ENCODE measurements at places on chromosomes 11 and 22.

GRCh38 chr11:11607772-11608171 lies 14.0 kb downstream of the GALNT18 start:
- no peak for DNase-seq

- no peak for DNase-seq
Observed at GRCh38 chr11:95297680-95298452, 66.9 kb upstream of the SESN3 start.

DNA sequence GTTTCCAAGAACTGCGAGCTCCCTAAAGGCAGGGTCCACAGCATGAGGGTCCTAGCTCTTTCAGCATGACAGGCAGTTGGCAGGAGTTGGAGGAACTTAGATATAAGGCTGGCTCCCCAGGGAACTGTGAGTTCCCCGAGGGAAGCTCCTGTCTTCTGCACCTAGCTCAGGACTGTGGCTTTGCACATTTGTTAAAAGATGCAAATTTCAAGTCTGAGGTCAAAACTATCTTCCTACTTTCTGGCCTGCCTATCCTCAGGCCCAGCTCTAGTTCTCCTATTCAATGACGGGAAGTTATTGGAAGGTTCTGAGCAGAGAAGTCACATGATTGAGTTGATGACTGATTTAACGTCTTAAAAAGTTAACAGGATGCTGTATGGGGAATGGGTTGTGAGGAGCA lies 11.7 kb upstream of the UCP3 start:
- DNase-seq = no peak

DNA sequence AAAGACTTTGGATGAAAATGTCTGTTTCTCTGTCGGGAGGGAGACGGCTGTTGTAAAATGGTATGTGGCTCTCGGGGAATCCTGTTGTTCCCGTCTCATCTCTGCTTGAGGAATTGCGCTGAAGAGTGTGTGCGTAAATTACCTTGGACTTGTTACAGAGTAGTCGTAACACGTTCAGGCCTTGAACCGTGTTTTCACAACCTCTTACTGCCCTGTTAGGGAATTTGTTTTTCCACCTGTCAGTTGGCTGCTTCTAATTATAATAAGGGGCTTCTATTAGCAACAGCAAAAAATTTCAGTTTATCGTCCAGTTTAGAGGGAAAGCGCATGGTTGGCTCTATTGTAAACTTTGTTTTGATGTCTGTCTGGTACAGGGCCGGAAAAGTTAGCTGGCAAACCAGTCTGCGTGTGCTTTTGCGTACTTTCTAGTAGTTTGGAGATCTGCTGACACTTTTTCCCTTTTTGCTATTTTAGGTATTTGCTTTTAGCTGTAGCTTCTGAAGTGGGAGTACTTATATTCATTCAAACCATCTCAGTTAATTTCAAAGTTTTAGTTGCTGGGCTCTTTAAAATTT lies 1.5 kb downstream of the HIPK3 start:
- no peak for DNase-seq

DNA sequence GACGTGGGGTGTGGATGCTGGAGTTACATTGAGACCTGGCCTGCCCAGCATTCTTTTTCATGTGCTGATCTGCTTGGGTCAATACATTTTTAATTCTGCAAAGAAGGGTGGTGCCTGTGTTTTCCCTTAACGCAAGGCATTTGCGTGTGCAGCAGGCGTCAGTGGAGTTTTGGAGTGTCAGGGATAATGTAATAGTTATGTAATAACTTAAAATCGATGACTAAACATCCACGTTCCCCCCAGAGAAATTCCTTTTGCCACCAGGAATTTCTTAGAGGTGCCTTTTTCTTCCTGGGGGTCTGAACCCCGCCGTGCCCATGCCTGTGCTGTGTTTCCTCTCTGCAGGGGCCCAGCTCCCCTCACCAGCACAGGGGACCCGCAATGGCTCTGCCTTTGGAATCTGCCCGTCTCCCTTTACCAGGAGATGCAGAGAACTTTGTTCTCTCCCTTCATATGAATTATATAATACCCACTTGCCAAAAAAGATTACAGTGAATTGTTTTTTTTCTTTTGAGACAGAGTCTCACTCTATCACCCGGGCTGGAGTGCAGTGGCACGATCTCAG lies 62.6 kb downstream of the TBC1D22A start:
- DNase-seq = no peak

GRCh38 chr11:133749841-133750240 lies 95.5 kb downstream of the SPATA19 start:
- DNase-seq = no peak

DNA sequence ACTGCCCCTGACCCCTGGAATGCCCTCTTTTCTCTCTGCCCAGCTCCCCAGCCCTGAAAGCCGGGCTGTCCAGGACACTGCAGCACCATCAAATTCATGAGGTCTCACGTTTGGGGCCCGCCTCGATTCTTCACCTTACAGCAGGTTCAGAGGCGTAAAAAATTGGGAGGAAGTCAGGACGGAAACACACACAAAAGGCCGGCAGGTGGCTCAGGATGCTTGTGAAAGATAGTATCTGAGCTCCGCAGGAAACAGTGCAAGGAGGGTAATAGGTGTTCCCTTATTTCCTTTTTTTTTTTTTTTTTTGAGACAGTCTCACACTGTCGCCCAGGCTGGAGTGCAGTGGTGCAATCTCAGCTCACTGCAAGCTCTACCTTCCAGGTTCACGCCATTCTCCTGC lies 4.1 kb downstream of the RFPL2 start:
- peak; percentile 52 for DNase-seq

DNA sequence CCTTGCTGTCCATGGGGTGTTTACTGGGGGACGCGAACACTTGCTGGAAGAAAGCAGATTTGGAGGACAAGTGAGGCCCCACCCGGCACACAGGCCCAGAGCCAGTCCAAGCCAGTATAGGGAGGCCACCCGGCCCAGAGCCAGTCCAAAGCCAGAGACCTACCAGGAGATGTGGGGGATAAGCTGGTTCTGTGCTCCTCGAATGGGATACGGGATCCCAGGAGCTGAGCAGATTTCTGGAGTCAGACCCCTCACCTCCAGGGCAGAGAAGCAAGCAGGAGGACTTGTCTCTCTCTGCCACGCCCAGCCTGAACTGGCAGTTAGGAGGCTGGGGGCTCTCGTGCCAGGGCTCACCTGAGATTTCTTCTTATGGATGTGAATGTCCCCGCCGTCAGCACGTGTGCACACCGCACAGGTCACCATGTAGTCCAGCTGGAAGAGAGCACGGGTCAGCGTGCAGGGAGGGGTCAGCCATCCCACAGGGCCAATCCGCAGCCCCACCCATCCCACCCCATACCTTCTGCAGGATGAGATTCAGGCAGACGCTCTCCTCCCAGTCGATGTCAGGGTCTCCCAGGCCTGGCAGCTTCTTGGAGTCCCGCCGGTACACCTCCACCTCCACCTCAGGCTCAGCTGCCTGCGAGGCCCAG lies 35.3 kb downstream of the KIAA0930 start:
- DNase-seq = no peak

DNA sequence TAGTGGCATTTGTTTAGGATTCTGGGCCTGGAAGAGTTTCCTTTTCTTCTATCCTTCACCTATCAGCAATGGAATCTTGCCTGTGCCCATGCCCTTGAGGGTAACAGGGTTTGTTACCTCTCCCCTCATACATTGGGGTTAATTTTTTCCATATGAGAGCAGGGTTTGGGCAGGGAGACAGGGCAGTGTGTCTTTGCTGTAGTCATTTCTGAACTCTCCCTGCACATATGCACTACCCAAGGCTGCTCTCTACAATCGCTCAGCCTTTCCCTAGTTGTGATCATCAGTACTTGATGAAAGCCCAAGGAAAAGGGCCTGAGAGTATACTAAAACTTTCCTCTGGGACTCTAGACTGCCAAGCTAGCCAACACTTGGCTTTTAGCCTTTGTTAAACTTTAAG lies 95.7 kb downstream of the LRRC32 start:
- no peak for DNase-seq

DNA sequence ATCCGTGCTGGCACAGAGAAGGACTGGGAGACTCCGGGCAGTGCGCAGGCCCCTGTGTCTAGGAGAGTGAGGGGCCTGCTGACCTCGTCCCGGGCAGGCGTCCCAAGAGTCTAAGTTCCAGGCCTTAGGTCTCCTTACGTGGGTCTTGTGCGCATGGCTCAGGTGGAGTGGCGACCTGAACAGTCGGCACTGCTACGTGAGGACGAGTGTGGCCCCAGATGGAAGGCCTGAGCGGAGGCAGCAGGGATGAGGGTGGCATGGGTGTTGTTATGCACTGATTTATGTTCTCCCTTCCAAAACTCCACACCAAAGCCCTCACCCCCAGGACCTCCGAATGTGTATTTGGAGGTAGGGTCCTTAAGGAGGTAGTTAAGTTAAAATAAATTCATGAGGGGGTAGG lies 20.7 kb upstream of the SEPTIN5 start:
- DNase-seq = no peak

GRCh38 chr11:97684486-97685439 lies 1295.0 kb downstream of the JRKL start:
- no peak for DNase-seq

DNA sequence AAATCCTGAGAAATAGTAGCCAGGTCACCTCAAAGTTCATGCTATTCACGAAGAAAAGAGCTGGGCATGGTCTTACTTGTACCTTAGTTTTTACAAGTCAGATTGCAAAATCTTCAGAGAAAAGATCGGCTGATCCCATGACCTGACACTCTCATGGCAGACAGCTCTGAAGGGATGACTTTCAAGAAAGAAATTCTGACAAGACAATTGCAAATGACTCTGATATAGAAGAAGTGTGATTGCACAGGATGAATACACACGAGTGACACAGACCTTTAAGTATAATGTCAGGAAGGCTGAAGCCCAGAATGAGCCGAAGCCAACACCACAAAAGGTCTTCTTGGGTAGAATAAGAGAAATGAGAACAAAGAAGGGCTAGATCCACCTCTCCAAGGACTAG lies 59.4 kb upstream of the DRD2 start:
- no peak for DNase-seq

GRCh38 chr22:33401291-33401690 lies 343.1 kb upstream of the SYN3 start:
- DNase-seq = no peak

GRCh38 chr22:20272700-20273099 lies 4.6 kb upstream of the RTN4R start:
- DNase-seq = no peak

DNA sequence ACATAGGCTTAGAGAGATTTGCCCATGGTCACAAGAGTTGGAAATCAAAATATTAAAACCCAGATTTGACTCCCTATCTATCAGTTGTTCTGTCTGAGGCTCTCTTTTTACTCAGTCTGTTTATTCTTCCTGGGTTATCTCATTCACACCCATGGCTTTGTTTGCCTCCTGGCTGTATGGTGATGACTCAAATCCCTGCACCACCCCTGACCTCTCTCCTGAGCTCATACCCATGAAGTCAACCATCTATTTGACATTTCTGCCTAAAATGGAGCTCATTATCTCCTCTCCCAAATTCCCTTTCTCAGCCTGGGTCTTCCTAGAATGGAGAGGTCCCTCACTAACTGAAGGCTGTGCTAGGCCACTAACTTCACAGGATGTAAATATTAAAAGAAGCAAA lies 27.8 kb upstream of the CCDC134 start:
- no peak for DNase-seq

GRCh38 chr22:35024364-35024692 lies 41.6 kb upstream of the ISX start:
- no peak for DNase-seq

DNA sequence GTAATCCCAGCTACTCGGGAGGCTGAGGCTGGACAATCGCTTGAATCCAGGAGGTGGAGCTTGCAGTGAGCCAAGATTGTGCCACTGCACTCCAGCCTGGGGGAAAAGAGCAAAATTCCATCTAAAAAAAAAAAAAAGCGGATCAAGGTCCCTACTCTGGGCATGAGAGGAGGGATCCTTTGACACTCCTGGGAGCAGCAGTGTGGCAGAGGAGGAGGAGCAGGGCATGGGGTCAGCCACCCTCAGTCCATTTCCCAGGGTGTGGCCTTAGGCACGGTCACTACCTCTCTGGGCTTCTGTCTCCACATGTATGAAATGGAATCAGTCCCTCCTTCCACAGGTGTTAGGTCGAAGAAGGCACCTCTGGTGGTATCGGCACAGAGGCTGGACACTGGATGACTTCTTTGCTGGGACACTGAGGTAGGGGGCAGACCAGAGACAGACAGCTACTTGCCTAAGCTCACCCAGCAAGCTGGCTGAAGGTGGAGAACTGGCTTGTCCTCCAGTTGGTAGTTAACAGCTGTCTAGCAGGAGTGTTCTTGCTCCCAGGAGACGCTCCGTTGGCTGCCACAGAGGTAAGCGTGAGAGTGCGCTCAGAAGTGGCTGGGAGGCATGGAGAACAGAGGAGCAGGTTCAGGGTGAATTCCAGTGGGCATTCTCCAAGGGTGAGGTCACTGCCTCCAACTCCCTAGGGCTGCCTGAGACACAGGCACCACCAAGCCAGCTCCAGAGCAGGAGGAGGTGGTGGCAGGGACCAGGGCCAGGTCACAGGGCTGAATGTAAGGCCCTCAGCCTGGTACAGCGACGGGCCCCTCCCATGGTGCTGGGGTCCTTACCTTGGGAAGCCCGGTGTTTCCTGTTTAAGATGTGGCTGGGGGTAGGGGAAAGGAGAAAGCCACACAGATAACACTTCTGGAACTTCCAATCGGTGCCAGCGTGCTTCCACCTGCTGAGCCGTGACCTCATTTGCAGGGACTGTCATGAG lies 19.5 kb downstream of the TXN2 start:
- no peak for DNase-seq

- DNase-seq = no peak
Observed at GRCh38 chr11:87260811-87261210, 223.1 kb downstream of the TMEM135 start.

DNA sequence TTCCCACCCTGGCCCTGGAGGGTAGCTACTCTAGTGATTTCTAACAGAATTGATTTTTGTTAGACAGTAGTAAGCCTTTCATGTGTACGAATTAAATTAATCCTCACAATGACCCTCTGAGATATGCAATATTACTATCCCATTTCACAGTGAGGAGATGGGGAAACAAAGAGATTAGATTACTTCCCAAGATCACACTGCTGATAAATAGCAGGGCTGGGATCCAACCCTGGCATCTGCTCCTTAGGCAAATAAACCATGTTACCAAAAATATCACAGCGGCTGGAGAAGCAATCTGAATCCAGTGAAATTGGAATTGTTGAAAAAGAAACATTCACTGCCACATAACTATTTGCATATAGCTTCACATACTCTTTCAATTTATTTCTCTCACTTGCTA lies 12.8 kb upstream of the CAVIN3 start:
- DNase-seq = no peak

GRCh38 chr11:13107544-13108044 lies 98.5 kb downstream of the RASSF10 start:
- no peak for DNase-seq
